ENCODE measurements at places on chromosomes 11 and 22.

DNA sequence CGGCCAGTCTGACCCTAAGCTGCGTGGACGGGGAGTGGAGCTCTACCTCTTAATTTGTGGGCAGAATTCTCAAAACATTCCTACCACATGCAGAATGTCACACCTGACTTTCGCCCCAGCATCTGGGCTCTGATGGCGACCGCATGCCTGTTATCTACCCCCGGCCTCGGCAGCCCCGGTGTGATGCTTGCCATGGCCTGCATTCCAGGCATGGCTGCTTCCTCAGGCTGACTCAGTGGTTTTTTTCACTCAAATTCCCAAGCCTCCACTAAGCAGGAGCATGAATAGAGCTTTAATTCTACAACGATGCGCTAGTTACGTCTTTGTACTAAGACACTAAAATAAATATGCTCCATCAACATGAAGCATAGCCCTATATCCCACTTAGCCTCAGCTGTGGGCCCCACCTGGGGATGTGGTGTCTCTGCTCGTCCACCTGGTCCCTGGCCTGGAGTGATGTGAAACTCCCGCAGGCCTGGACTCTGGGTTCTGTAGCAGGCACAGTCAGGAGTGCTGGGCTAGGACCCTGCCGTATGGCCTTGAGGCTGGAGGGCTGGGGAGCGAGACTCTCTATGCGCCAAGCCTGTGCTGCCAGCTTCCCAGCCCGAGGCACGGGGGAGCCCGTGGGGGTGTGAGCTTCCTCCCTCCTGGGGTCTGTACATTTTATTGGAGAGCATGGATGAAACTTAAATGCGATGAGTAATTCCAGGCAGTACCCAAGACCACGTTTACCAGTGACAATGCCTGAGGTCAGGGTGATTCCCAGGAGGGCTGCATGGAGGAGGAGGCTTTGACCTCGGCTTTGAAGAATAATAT is 153.2 kb downstream of the CTTN start:
- DNase-seq, result no peak
- H3K27me3 ChIP-seq, result no peaks in the 10 kb centered on the region
- no peak overlapping the region for H3K27ac ChIP-seq
- H3K4me1 ChIP-seq, result no peaks in the 10 kb centered on the region

DNA sequence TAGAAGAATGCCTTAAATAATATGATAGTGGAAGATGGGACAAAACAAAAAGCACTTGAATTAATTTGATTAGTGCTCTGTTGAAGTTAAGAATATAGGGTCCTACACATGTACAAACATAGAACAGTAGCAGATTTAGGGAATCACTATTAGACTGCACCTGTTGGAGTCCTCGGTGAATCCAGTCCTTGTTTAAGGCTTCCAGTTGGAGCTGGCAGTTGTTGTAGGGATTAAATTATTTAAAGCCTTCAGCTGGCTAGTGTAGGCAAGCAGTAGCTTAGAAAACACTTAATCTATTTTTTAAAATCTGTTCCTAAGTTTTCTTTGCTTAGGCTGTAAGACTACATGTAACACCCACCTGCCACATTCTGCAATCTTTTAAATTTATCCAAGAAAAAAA is 24.5 kb upstream of the CSTF3 start:
- no peaks in the 10 kb centered on the region for H3K36me3 ChIP-seq
- H3K27me3 ChIP-seq, result no peaks in the 10 kb centered on the region
- DNase-seq, result no peak
- no peak overlapping the region for H3K27ac ChIP-seq

DNA sequence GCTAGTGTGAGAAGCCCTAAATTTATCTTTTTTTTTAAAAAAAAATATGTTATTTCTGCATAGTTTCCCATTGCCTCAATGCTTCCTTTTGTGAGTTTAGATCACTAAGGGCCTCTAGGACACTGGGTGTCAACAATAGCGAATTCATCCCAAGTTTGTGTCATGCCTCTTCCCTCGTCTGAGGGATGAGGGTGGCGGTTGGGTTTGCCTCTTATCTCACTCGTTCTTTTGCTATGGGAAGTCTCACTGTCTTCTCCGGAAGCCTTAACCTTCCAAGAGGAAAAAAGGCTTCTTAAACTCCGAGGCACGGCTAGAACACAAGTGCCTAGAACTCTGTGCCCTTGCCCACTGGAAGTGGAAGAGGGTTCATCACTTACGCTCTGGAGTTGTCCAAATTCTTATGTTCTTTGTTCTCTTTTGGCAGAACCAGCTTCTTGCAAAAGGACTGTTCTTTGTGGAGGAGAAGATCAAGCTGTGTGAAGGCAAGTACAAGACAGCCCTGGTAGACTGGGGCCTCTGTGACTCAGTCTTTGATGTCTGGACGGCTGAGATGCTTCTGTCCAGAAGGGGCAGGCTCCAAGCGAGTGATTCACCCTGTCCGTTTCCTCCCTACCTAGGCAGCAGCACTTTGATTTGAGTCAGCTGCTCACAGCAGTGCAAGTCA is 78.5 kb downstream of the TRAF6 start:
- H3K4me1 ChIP-seq, result peaks cover 22% of the 10 kb centered on the region
- H3K27me3 ChIP-seq, result no peaks in the 10 kb centered on the region
- H3K36me3 ChIP-seq, result no peaks in the 10 kb centered on the region
- no peak for DNase-seq

- peak overlapping the region; percentile 68 for H3K27ac ChIP-seq
- no peaks in the 10 kb centered on the region for H3K36me3 ChIP-seq
- DNase-seq, result no peak
- peak overlapping the region; percentile 44 for H3K4me3 ChIP-seq
- H3K27me3 ChIP-seq, result no peaks in the 10 kb centered on the region
Observed at GRCh38 chr22:19522190-19522880, 1.9 kb downstream of the CLDN5 start.
